ENCODE measurements at places on chromosomes 1 and 21. TPM values are rescaled to one million over a fixed set of nuclear protein-coding genes. Genes with fewer than 3 reads are reported as not detected.

Gene SH2D1B
- total RNA-seq, result 0.45 TPM

Gene TMEM82
- not detected for total RNA-seq

Gene AVPR1B
- not detected for total RNA-seq

Gene ANKRD45
- 0.39 TPM for total RNA-seq

Gene GPR153
- 4.5 TPM for total RNA-seq

Gene LMOD1
- 347 TPM for total RNA-seq

Gene DISP3
- 0.10 TPM for total RNA-seq

Gene CFAP45
- 2.7 TPM for total RNA-seq

Gene RAVER2
- 18.2 TPM for total RNA-seq

- H3K27me3 ChIP-seq, result no peaks in the 10 kb centered on the region
- H3K36me3 ChIP-seq, result no peaks in the 10 kb centered on the region
- no peaks in the 10 kb centered on the region for H3K4me1 ChIP-seq
- H3K4me3 ChIP-seq, result no peak overlapping the region
Measured at GRCh38 chr1:113977906-113978305, 1.4 kb upstream of the OLFML3 start.

- no peaks in the 10 kb centered on the region for H3K36me3 ChIP-seq
- H3K27me3 ChIP-seq, result no peaks in the 10 kb centered on the region
- no peak overlapping the region for H3K4me3 ChIP-seq
- no peak for DNase-seq
- H3K4me1 ChIP-seq, result no peaks in the 10 kb centered on the region
Measured at GRCh38 chr1:81369833-81370232, 430.9 kb upstream of the ADGRL2 start.

DNA sequence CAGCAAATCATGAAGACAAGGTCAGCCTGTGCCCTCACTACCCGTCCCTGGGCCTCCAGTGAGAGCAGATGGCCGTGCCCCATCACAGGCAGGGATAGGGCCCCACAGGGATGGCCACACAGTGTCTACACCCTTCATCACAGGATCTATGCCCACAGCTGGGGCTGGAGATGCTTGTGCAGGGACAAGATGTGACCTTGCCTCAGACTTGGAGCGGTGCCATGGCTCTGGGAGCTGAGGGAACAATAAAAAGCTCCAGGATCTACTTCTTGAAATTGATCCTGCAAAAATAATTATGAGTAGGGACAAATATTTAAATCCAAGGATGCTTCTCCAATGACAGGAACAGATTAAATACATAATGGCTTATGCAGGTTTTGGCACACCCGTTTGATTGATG lies 25.4 kb upstream of the TCEA3 start:
- no peaks in the 10 kb centered on the region for H3K36me3 ChIP-seq
- H3K27ac ChIP-seq, result no peak overlapping the region
- no peaks in the 10 kb centered on the region for H3K27me3 ChIP-seq
- DNase-seq, result no peak

DNA sequence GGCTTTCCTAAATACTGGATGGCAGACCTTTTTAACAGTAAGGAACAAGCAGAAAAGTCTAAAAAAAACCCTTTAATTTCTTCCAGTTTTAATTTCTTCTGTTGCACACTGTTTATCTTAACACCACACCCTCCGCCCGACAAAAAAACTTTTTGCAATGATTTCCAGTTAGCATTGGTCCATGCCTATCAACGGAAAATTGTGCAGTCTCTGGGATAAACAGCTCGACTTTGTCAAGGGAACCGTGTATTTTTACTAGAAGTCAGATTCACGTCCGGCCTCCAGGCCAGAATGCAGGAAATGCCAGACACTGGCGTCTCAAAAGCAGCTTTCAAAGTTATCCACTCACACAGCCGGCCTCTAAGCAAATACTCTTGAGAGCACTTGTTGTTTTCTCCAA lies 378 bp upstream of the NUP210L start:
- no peaks in the 10 kb centered on the region for H3K27me3 ChIP-seq
- no peaks in the 10 kb centered on the region for H3K36me3 ChIP-seq
- no peaks in the 10 kb centered on the region for H3K4me1 ChIP-seq
- no peak overlapping the region for H3K27ac ChIP-seq
- no peak for DNase-seq

DNA sequence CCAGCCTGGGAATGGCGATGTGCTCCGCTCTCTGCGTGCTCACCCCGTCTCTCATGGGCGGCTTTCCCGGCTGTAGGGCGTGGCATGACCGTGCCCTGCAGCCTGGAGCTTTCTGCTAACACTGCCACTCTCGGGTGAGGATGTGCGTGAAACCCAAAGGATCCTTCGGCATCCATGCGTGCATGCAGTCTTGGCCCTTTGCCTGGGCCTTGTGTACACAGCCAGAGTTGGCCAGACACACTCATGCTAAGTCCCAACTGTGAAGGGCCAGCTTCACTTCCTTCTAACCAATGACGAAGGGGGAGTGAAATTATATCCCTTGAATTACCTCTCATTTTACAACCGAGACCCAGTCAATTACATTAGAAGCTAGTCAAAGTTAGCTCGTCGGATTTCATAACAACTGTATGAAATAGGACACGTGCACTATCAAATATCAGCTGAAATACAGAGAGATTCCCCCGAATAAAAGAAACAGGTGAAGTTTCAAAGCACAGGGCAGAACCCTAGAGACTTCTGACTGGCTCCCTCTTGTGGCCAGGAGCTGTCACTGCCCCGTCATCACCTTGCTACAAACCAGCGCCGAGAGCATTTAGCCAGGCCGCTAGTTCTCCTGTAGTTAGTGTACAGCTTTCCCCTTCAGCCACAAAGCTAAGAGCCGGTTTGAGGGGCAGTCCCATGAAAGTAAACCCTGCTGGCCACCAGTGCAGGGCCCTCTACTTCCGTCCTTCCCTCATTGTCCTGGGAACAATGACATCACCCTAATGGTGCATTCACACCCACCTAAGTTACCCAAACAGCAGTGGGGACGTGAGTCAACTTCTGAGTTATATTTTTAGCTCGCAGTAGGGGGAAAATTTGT lies 63.4 kb upstream of the COA6 start:
- no peak overlapping the region for H3K4me3 ChIP-seq
- H3K27me3 ChIP-seq, result no peaks in the 10 kb centered on the region
- H3K4me1 ChIP-seq, result no peaks in the 10 kb centered on the region
- no peak for DNase-seq

DNA sequence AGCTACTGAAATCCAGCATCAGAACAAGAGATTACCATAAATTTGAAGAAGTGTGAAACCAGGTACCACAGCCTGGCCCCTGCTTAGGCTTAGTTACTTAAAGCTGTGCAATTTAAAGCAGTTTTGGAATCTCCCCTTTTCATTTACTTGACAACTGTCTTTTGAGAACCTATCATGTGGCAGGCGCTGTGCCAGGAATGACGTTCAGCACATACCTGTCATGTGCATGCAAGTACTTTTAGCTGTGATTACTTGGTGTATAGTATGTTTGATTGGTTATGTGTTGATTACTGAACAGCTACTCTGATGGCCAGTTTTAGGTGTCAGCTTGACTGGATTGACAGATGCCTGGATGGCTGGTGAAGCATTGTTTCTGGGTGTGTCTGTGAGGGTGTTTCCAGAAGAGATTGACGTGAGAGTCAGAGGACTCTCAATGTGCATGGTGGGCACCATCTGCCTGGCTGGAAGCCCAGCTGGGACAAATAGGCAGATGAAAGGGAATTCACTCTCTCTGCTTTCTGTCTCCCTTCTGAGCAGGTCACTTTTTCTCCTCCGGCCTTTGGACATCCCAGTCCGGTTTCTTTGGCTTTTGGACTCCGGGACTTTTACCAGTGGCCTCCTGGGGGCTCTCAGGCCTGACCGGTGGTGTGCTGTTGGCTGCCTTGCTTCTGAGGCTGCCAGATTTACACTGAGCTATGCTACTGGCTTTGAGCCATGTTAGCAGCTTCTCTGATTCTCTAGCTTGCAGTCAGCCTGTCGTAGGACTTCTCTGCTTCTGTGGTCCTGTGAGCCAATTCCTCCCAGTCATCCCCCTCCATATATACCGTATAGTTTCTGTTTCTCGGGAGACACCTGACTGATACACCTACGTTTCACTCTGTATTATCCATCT lies 178.0 kb downstream of the RYR2 start:
- H3K4me1 ChIP-seq, result peaks cover 4% of the 10 kb centered on the region
- no peaks in the 10 kb centered on the region for H3K36me3 ChIP-seq
- H3K27me3 ChIP-seq, result no peaks in the 10 kb centered on the region
- H3K4me3 ChIP-seq, result no peak overlapping the region
- H3K27ac ChIP-seq, result no peak overlapping the region
- DNase-seq, result peak; percentile 76

DNA sequence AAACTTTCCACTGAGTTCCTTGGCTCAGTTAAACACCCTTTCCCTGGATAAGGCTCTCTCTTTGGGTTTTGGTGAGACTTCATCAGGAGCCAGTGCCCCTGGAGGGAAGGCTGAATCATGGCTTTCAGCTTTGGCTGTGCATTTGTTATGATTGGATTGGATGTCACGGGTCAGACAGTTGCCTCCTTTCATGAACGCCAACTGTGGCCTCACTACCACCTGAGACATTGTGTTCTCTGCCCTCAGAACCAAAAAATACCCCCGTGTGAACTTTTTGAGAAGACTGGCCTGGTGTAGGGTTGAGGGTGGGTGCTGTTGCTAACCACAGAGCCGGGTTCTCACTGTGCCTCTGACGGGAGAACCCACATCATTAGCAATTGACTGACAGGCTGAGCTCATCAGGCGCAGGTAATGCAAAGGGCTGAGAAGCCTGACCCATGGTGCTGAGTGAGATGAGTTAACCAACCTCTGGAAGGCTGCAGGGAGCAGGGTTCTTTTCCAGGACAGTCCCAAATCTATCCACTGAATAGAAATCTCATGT lies 65.6 kb downstream of the HHAT start:
- peak overlapping the region; percentile 11 for H3K27ac ChIP-seq
- H3K4me3 ChIP-seq, result no peak overlapping the region
- peak; percentile 55 for DNase-seq
- H3K27me3 ChIP-seq, result no peaks in the 10 kb centered on the region
- H3K4me1 ChIP-seq, result no peaks in the 10 kb centered on the region

GRCh38 chr1:219446288-219446687 lies 166.6 kb downstream of the ZC3H11B start:
- H3K27me3 ChIP-seq, result no peaks in the 10 kb centered on the region
- no peak overlapping the region for H3K4me3 ChIP-seq
- no peak for DNase-seq
- H3K4me1 ChIP-seq, result no peaks in the 10 kb centered on the region
- H3K27ac ChIP-seq, result no peak overlapping the region
- no peaks in the 10 kb centered on the region for H3K36me3 ChIP-seq

GRCh38 chr1:186762653-186763052 lies 66.1 kb upstream of the PLA2G4A start:
- no peaks in the 10 kb centered on the region for H3K36me3 ChIP-seq
- no peak overlapping the region for H3K4me3 ChIP-seq
- H3K27me3 ChIP-seq, result no peaks in the 10 kb centered on the region
- no peak overlapping the region for H3K27ac ChIP-seq

DNA sequence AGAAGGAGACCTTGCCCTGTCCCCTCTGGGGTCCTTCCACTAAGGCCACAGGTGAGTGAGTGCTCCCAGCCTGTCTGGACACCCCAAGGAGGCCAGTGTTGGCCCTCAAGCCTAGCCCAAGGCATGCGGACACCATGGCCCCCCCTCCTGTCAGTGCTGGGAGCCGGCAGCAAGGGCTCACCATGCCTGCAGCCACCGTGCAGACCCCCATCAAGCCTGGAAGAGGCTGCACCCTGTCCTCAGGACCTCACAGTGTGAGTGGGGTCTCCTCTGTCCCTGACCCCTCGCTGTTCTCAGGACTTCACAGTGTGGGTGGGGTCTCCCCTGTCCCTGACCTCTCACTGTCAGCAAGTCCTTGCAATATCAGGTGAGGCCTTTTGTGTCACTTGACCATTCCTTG lies 33.2 kb upstream of the PRSS38 start:
- H3K4me1 ChIP-seq, result no peaks in the 10 kb centered on the region
- H3K27me3 ChIP-seq, result no peaks in the 10 kb centered on the region
- no peaks in the 10 kb centered on the region for H3K36me3 ChIP-seq

DNA sequence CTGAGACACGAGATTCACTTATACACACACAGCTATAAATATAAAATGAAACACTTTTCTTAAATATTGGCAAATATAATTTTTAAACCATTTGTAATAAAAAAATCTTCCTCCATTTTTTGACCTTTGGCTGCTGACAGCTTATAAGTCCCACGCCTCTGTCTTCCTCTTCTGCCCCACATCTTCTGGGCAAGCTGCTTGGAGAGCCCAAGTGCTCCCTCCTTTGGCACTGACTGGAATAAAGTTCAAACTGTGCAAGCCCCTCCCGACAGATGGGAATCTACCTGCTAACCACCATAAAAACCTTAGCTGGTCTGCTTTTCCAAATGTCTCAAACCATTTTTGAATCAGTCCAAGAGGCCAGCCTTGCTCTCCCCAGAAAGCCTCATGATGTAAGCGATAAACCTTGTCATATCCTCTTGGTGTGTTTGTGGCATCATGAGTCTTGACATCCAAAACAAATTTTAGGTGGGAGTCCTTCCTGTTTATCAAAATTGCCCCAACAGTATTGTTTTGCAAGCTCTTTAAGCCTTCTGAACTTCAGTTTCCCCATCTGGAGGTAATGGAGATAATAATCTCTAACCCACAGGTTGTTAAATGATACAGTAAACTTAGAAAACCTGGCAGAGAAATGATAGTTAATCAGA lies 99.8 kb downstream of the SNX7 start:
- no peaks in the 10 kb centered on the region for H3K27me3 ChIP-seq
- H3K27ac ChIP-seq, result no peak overlapping the region
- H3K4me1 ChIP-seq, result no peaks in the 10 kb centered on the region
- no peak for DNase-seq

GRCh38 chr1:4769516-4770280 lies 115.3 kb downstream of the AJAP1 start:
- no peaks in the 10 kb centered on the region for H3K4me1 ChIP-seq
- H3K4me3 ChIP-seq, result no peak overlapping the region
- no peaks in the 10 kb centered on the region for H3K27me3 ChIP-seq
- no peaks in the 10 kb centered on the region for H3K36me3 ChIP-seq
- H3K27ac ChIP-seq, result no peak overlapping the region
- no peak for DNase-seq

GRCh38 chr21:43763901-43764523 lies 12.1 kb downstream of the CSTB start:
- no peaks in the 10 kb centered on the region for H3K4me1 ChIP-seq
- no peaks in the 10 kb centered on the region for H3K27me3 ChIP-seq
- no peak overlapping the region for H3K27ac ChIP-seq

- H3K4me1 ChIP-seq, result no peaks in the 10 kb centered on the region
- no peak overlapping the region for H3K27ac ChIP-seq
- H3K4me3 ChIP-seq, result no peak overlapping the region
- H3K27me3 ChIP-seq, result no peaks in the 10 kb centered on the region
Measured at GRCh38 chr1:219897914-219898313, 30.4 kb downstream of the SLC30A10 start.

GRCh38 chr1:7680955-7681268 lies 90.2 kb upstream of the VAMP3 start:
- no peaks in the 10 kb centered on the region for H3K4me1 ChIP-seq
- H3K27me3 ChIP-seq, result no peaks in the 10 kb centered on the region
- no peak for DNase-seq
- H3K4me3 ChIP-seq, result peak overlapping the region; percentile 79
- H3K27ac ChIP-seq, result no peak overlapping the region
- no peaks in the 10 kb centered on the region for H3K36me3 ChIP-seq

- H3K36me3 ChIP-seq, result no peaks in the 10 kb centered on the region
- H3K27ac ChIP-seq, result no peak overlapping the region
- no peaks in the 10 kb centered on the region for H3K4me1 ChIP-seq
- H3K4me3 ChIP-seq, result no peak overlapping the region
Measured at GRCh38 chr1:248688527-248689298, 13.9 kb downstream of the OR14I1 start.

GRCh38 chr21:39187141-39187540 lies 3.9 kb upstream of the PSMG1 start:
- no peak for DNase-seq
- H3K4me3 ChIP-seq, result no peak overlapping the region

All from aorta (tissue), 5 donors.